ENCODE measurements at places on chromosomes 2 and 18. TPM values are rescaled to one million over a fixed set of nuclear protein-coding genes. Genes with fewer than 3 reads are reported as not detected.

The CFC1 gene
- total RNA-seq, result not detected

- DNase-seq, result no peak
These were observed 25.3 kb downstream of the MROH2A start for GRCh38 chr2:233803292-233803911.

GRCh38 chr2:158815658-158816057 is 20.5 kb downstream of the DAPL1 start:
- DNase-seq, result no peak

- DNase-seq, result no peak
These were observed 65.1 kb downstream of the ADD2 start for GRCh38 chr2:70702711-70703395.

DNA sequence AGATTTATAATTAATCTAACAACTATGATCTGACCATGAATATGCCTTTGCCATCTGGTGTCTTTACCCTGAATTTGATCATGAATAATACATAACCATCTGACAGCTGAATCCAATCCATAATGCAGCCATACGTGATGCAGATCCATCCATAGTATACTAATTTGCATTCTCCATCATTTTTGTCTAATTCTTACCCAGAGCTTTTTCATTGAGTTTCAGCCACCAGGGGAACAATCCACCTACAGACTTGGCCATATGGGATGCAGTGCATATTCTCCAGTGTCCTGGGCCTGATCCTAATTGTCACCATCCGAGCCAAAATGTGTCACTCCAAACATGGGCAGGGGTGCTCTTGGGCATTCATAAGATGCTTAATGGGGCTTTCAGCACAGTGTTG is 227.2 kb upstream of the CRIM1 start:
- no peak for DNase-seq

The C1QL2 gene
- total RNA-seq, result not detected

GRCh38 chr2:20184067-20184938 is 40.6 kb downstream of the SDC1 start:
- DNase-seq, result peak; percentile 73

The GPR45 gene
- total RNA-seq, result not detected

The EML6 gene
- 3.0 TPM for total RNA-seq

GRCh38 chr2:228876276-228876675 is 394.8 kb downstream of the PID1 start:
- no peak for DNase-seq

GRCh38 chr18:57243624-57244179 is 96.8 kb downstream of the BOD1L2 start:
- DNase-seq, result no peak

The CYP27C1 gene
- total RNA-seq, result not detected

GRCh38 chr2:220786216-220786615 is 785.9 kb downstream of the EPHA4 start:
- DNase-seq, result no peak

The SRD5A2 gene
- not detected for total RNA-seq

GRCh38 chr2:33848486-33848885 is 249.4 kb upstream of the FAM98A start:
- DNase-seq, result no peak

DNA sequence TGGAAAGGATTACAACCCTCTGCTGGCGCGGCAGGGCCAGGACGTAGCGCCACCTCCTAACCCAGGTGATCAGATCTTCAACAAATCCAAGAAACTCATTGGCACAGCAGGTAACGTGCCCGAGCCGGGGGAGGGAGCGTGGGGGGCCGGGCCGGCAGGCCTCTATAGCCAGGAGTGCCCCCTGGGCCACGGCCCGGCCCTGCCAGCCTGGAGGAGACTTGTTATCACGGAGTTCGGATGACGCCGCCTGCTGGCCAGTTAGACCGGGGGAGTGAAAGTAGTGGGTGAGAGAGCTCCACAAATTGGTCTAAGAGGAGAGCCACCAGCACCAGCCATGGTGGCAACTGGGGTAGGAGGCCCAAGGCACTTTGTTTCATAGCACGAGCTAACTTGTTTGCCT is 8.6 kb upstream of the TMEM214 start:
- no peak for DNase-seq

DNA sequence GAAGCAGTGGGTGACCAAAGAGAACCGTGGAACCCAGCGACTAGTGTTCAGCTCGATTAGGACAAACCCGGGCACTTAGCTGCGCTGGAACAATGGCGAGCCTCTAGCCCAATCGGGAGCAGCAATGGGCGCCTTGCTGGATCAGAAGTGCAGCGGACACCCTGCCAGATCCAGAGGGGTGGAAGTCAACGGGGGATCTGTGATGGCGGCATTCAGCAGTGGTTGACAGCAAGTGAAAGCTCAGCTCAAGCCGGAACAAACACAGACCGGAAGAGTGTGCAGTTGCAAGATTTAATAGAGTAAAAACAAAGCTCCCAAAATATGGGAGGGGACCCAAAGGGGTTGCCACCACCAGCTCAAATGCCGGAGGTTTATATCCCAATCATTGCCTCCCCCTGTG is 478.7 kb upstream of the REG3G start:
- DNase-seq, result no peak

The POMC gene
- total RNA-seq, result not detected

The ZNF892 gene
- total RNA-seq, result not detected

The CYP27A1 gene
- 2.4 TPM for total RNA-seq

DNA sequence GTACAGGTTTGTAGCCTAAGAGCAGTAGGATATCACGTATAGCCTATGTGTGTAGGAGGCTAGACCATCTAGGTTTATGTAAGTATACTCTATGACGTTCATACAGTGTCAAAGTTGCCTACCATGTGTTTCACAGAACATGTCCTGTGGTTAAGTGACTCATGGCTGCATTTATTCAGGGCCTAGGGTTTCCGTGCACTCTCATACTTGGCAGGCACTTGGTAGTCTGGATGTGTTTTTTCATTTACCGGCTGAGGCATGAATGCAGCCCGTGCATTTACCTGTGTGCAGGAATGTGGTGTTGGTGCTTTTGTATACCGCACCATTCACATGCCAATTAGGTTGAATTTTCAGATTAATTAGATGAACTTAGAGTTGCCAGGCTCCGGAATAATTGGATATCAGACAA is 43.4 kb downstream of the MYL12B start:
- DNase-seq, result peak; percentile 14

GRCh38 chr18:49023271-49023937 is 72.6 kb upstream of the SMAD7 start:
- no peak for DNase-seq

DNA sequence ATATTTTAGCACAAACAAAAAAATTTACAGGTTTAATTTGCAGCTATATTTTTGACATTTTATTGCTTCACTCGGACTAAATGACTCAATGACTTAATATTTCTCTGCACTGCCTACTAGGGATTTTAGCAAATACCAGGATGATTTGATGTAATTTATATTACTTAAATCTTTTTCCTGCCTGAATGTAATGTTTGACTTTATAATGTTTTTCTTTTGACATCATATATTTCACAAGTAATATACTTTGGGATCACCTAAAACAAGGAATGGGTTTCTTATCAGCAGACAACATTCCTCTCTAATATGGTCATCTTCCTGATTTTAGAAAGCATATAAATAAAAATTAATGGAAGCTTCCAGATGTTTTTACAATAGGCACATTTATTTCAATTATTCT is 253.2 kb upstream of the EPC2 start:
- no peak for DNase-seq

DNA sequence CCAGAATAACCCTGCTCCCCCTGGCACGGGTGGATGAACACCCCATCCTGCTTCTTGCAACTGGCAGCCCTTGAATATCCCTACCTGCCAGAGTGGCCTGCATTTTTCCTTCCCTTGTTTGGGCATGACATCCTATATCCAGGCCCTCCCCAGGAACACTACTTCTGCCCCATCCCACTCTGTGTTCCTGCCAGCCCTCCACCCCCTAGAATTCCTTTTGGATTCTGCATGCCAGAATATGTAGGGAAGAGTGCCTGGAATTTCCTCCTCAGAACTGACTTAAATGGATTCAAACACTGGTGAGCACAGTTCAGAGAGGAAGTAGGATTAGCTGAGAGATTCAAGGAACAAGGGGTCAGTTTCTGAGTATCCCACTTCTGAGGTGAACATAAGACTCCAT is 123.5 kb upstream of the PELI1 start:
- no peak for DNase-seq

DNA sequence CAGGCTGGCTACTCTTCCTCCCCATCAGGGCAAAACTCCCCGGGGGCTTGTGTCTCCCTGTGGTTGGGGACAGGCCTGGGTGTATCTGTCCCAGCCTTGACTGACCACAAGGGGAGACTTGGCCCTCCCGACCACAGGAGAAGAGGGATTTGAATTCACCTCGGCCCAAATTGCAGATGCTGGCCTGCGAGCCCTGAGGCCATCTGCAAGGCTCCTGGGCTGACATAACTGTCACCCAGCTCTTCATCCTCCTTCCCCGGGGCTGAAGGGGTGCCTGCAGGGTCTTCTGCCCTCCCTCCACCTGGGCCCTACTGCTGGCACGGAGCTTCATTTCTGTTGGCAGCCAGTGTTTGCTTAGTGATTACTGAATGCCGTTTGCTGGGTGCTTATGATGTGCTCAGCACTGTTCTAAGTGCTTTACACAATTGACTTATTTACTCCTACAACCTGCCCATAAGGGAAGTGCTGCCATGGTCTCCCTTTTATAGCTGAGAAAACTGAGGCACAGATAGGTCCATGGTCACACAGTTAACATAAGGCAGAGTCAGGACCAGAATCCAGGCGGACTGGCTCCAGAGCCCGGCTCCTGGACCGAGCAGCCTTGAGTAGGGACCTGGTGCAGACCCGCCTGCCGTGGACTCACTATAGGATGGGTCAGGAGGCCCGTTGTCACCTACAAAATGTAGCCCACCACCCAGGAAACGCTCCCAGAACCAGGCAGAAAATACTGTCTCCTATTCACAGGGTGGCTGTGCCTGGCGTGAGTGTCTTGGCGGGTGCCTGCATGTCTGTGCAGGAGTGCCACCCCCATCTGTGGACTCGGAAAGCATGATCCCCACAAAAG is 18.9 kb downstream of the STEAP3 start:
- DNase-seq, result no peak

DNA sequence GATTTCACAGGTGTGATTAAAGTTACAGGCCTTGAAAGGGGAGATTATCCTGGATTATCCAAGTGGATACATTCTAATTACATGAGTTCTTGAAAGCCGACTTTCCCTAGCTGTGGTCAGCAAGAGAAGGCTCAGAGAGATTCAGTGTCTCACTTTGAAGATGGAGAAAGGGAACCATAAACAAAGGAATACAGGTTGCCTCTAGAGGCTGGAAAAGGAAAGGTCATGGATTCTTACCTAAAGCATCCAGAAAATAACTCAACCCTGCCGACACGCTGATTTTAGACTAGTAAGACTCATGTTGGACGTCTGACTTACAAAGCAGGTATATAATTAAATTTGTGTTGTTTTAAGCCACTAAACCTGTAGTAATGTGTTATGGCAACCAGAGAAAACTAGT is 1095.7 kb upstream of the ZEB2 start:
- no peak for DNase-seq

The OR6B2 gene
- not detected for total RNA-seq

The IL1RN gene
- 13.3 TPM for total RNA-seq

- DNase-seq, result no peak
These were observed 36.7 kb downstream of the EPAS1 start for GRCh38 chr2:46333912-46334311.

GRCh38 chr2:225765820-225766219 is 366.3 kb downstream of the NYAP2 start:
- no peak for DNase-seq

- DNase-seq, result no peak
These were observed 81.5 kb upstream of the YWHAQ start for GRCh38 chr2:9712263-9712662.

GRCh38 chr2:170185319-170185718 is 7.4 kb downstream of the MYO3B start:
- no peak for DNase-seq

DNA sequence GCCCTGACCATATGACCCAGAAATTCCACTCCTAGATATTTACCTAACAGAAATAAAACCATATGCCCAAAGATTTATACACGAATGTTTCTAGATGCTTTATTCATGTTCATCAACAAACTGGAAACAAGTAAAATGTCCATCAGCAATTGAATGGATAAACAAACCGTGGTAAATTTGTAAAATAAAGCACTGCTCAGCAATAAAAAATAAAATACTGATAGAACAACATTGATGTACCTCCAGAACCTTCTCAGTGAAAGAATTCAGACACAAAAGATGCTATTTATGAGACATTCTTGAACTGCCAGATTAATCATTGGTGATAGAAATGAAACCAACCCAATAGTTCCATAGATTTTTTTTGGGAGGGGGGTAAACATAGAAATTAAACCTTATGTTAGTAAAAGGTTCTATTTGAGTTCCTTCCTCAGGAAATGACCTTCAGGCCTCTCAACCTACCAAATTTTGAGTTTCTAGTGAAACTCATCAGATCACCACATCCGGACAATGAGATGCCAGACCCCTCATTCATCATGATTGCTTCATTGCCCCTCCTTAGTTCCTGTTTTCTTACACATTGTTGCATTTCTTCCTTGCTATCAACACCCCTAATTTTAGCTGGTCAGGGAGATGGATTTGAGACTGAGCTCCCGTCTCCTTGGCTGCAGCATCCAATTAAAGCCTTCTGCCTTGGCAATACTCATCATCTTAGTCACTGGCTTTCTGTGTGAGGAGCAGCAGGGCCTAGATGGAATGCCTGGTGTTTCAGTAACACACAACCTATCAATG is 203.5 kb downstream of the LPIN1 start:
- DNase-seq, result no peak

DNA sequence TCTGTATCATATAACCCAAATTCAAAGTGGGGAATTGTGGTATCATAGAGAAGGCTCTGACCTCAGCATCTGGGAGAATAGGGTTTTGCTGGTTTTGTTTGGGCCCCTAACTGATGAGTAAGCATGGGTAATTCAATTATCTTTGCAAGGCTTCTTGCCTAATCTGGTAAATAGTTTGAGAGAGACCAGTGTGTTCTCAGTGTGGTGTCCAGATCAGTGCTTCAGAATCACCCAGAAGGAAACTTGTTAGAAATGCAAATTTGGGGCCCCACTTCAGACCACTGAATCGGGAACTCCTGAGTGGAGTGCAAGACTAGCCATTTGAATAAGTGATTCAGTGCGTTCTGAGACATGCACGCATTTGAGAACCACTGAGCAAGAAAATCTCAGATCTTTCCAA is 282.7 kb downstream of the EPHA4 start:
- no peak for DNase-seq

DNA sequence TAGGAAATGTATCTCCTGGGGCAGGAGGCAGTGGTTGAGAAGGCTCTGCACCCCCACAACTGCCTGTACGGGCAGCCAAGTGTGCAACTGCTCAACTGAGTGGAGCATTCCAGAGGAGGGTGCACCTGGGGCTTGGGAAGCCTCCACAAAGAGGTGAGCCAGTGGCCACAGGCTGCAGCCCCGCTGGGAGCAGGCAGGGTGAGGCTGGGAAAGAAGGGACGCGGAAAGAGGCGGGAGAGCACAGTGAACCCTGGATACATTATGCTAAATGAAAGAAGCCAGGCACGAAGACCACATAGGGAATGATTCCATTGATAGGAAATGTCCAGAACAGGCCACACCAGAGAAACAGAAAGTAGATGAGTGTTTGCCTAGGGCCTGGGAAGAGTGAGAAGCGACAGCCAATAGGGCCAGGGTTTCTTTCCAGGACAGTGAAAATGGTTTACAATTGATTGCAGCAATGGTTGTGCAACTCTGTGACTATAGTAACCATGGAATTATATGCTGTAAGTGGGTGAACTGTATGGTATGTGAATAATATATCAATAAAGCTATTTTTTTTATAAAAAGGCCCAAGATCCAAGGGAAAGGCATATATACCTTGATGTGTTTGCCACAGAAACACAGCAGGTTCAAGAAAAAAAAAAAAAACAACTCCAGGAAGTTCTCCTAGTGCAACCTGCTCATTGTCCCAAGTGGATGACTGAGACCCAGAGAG is 82.4 kb downstream of the DDX1 start:
- DNase-seq, result peak; percentile 1

- DNase-seq, result no peak
These were observed 21.6 kb upstream of the PDIA6 start for GRCh38 chr2:10834068-10834655.
